ENCODE measurements at places on chromosomes 4 and X.

- peak; percentile 47 for DNase-seq
Observed at GRCh38 chrX:42748067-42748850, 29.7 kb downstream of the PPP1R2C start.

GRCh38 chr4:72665171-72665968 lies 96.3 kb upstream of the ADAMTS3 start:
- DNase-seq = no peak

GRCh38 chr4:54499308-54500074 lies 158.3 kb upstream of the KIT start:
- DNase-seq = peak; percentile 95

DNA sequence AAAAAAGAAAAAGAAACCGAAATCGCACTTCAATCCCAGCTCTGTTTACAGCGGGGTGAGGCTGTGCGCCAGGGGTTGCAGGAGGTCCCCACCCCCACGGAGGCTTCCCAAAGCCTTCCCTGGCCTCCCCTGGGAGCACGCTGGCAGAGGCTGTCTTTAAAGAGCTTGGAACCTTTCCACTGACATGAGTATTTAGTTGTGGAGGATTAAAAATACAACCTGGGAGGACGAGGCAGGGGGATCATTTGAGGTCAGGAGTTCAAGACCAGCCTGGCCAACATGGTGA lies 69.1 kb downstream of the PPP2R2C start:
- no peak for DNase-seq

- peak; percentile 65 for DNase-seq
Observed at GRCh38 chr4:73856518-73856917, 3.4 kb downstream of the PF4V1 start.

DNA sequence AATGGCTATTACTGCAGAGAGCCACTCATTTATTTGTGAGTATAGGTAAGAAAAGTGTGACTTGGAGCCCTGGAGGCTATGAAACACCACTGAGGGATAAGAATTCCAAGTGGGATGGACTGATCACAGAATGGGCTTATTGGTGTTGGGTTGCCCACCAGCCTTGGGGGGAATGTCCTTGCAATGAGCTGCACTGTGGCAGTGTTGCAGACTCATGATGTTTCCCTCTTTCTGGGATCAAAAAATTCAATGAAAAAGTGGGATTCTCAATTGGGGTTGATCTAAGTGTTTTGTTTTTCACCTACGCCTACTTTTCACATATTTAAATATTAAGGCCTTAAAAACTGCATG lies 1024.5 kb upstream of the PCDH10 start:
- no peak for DNase-seq

- peak; percentile 66 for DNase-seq
Observed at GRCh38 chr4:123599061-123599919, 202.7 kb downstream of the SPRY1 start.

DNA sequence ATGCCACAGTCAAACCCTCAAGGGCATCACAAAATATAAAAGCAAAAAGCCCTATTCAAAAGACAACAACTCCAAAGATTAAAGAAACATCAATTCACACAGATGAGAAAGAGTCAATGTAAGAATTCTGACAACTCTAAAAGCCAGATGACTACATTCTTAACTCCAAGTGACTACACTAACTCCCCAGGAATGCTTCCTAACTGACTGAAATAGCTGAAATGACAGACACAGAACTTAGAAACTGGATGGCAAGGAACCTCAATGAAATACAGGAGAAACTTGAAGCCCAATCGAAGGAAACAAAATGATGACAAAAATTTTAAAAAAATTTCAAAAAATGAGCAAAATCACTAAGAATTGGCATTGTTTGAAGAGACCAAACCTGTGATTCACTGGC lies 1047.6 kb upstream of the PCDH10 start:
- peak; percentile 67 for DNase-seq
